Chondrocyte (in vitro differentiated cells): ENCODE measurements at places on chromosomes 1 and 21. TPM values are rescaled to one million over a fixed set of nuclear protein-coding genes. Genes with fewer than 3 reads are reported as not detected.

- H3K36me3 ChIP-seq = peaks cover 8% of the 10 kb centered on the region
- H3K4me1 ChIP-seq = no peaks in the 10 kb centered on the region
- H3K27ac ChIP-seq = peak within 1 kb of the TSS; percentile 12
- no peak for DNase-seq
- H3K4me3 ChIP-seq = no peak within 1 kb of the TSS
- no peaks in the 10 kb centered on the region for H3K27me3 ChIP-seq
Observed at GRCh38 chr1:156247460-156248322, at the start of gene PAQR6. Gene PAQR6 (minus strand): TSS chr1:156248056. CDS start chr1:156246731, 1,325 bp downstream.

DNA sequence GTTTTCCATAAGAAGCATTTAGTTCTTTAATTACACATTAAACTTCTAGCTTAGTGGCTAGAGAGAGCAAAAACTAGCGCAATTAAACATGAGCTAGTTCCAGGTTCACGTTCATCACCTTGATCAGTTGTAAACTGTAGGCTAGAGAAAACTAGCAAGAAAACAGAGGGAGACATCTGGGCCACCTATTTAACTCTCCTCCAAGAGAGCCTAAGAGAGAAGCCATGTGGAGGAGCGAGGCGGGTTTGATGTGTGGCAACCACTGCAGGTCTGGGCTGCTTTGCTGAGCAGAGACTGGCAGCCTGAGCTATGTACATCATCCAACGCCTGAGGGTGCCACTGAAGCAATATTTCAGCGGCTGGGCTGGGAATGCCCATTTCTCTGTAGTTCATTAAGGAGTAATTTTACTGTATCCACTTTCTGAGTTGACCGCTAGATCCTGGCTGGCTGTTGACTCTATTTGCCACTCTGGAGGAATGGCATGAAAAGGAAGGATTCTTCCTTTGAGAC is 252.9 kb downstream of the DYRK1A start:
- H3K27me3 ChIP-seq = no peaks in the 10 kb centered on the region
- DNase-seq = no peak

PROK1 gene
- not detected in 3 replicates for total RNA-seq

DNA sequence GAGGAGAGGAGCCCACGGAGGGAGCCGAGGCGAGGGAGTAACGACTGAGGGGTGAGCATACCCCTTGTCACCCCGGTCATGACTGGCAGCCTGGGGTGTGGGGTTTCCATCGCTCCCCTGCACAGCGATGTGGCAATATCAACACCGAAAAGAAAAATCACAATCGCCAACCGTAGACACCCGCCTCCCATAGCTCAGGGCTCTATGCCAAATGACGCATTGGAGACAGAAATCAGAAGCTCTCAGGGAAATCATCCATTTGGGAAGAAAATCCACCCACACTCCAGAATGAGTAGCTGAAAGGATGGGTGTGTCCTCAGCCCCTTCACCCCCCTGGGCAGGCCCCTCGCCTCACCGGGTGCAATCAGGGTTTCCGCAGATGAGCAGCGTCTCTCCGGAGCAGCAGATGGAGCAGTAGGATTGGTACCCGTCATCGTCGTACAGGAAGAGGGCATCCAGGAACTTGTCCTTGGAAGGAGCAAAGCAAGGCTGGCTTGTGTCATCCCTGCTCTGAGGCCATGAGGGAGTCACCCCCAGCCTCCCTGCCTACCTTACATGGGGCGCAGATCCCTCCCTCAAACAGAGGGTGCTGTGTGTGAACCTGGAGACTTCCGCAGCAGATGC is 2.5 kb downstream of the DNMT3L start:
- H3K27me3 ChIP-seq = peaks cover 10% of the 10 kb centered on the region
- peaks cover 6% of the 10 kb centered on the region for H3K4me1 ChIP-seq
- peaks cover 2% of the 10 kb centered on the region for H3K36me3 ChIP-seq
- peak; percentile 57 for DNase-seq
- no peak overlapping the region for H3K27ac ChIP-seq

- DNase-seq = no peak
- H3K36me3 ChIP-seq = no peaks in the 10 kb centered on the region
- H3K27me3 ChIP-seq = no peaks in the 10 kb centered on the region
- H3K27ac ChIP-seq = no peak overlapping the region
- H3K4me3 ChIP-seq = no peak overlapping the region
Observed at GRCh38 chr1:44624268-44624901, 49.9 kb downstream of the TMEM53 start.

RNU1-4 gene
- 1,438 to 1,620 TPM (median 1,579 TPM) in 3 replicates for total RNA-seq

GRCh38 chr1:61950418-61950817 is 208.1 kb downstream of the PATJ start:
- peaks cover 14% of the 10 kb centered on the region for H3K4me1 ChIP-seq
- no peak for DNase-seq
- H3K36me3 ChIP-seq = no peaks in the 10 kb centered on the region
- no peak overlapping the region for H3K27ac ChIP-seq
- no peaks in the 10 kb centered on the region for H3K27me3 ChIP-seq

CELA3A gene
- not detected in 3 replicates for total RNA-seq

FCRL6 gene
- not detected in 3 replicates for total RNA-seq

- H3K4me1 ChIP-seq = no peaks in the 10 kb centered on the region
- DNase-seq = no peak
- peaks cover 18% of the 10 kb centered on the region for H3K36me3 ChIP-seq
- no peaks in the 10 kb centered on the region for H3K27me3 ChIP-seq
- H3K4me3 ChIP-seq = no peak overlapping the region
Observed at GRCh38 chr1:39835110-39835509, 46.4 kb upstream of the BMP8B start.

- peaks cover 27% of the 10 kb centered on the region for H3K4me1 ChIP-seq
- no peak for DNase-seq
- no peaks in the 10 kb centered on the region for H3K36me3 ChIP-seq
- peak overlapping the region; percentile 71 for H3K27ac ChIP-seq
Observed at GRCh38 chr1:178867670-178868069, 3.2 kb downstream of the ANGPTL1 start.

GRCh38 chr1:65495137-65495536 is 74.7 kb downstream of the LEPR start:
- H3K27ac ChIP-seq = no peak overlapping the region
- no peak for DNase-seq
- H3K27me3 ChIP-seq = no peaks in the 10 kb centered on the region
- H3K4me1 ChIP-seq = peaks cover 27% of the 10 kb centered on the region
- H3K36me3 ChIP-seq = no peaks in the 10 kb centered on the region

DNA sequence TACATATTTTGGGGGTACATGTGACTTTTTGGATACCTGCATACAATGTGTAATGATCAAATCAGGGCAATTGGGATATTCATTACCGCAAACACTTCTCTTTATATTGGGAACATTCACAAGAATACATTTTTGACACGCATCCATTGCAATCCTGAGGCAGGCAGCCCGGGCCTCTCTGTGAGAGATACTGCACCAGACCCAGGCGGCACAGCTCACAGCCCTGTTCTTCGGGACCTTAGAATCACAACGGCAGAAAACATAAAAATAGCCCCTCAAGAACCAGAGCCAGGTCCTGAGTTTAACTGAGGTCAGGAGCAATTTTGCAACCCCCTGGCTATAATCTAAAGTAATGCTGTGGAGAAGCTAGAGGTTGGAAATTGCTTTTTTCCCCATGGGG is 90.8 kb upstream of the PGBD5 start:
- no peak for DNase-seq
- no peaks in the 10 kb centered on the region for H3K36me3 ChIP-seq
- no peaks in the 10 kb centered on the region for H3K4me1 ChIP-seq
- peaks cover 9% of the 10 kb centered on the region for H3K27me3 ChIP-seq
- H3K4me3 ChIP-seq = no peak overlapping the region

GRCh38 chr1:115757326-115757725 is 11.2 kb downstream of the CASQ2 start:
- no peak overlapping the region for H3K27ac ChIP-seq
- peaks cover 31% of the 10 kb centered on the region for H3K4me1 ChIP-seq
- no peak for DNase-seq

GRCh38 chr1:227058321-227058751 is 118.2 kb downstream of the COQ8A start:
- H3K36me3 ChIP-seq = peaks cover 22% of the 10 kb centered on the region
- H3K4me3 ChIP-seq = no peak overlapping the region
- no peak for DNase-seq
- H3K27me3 ChIP-seq = no peaks in the 10 kb centered on the region

- DNase-seq = no peak
- no peaks in the 10 kb centered on the region for H3K36me3 ChIP-seq
- peaks cover 15% of the 10 kb centered on the region for H3K4me1 ChIP-seq
- H3K27ac ChIP-seq = no peak overlapping the region
- H3K4me3 ChIP-seq = no peak overlapping the region
Observed at GRCh38 chr1:117661027-117661426, 55.2 kb downstream of the TENT5C start.

DNA sequence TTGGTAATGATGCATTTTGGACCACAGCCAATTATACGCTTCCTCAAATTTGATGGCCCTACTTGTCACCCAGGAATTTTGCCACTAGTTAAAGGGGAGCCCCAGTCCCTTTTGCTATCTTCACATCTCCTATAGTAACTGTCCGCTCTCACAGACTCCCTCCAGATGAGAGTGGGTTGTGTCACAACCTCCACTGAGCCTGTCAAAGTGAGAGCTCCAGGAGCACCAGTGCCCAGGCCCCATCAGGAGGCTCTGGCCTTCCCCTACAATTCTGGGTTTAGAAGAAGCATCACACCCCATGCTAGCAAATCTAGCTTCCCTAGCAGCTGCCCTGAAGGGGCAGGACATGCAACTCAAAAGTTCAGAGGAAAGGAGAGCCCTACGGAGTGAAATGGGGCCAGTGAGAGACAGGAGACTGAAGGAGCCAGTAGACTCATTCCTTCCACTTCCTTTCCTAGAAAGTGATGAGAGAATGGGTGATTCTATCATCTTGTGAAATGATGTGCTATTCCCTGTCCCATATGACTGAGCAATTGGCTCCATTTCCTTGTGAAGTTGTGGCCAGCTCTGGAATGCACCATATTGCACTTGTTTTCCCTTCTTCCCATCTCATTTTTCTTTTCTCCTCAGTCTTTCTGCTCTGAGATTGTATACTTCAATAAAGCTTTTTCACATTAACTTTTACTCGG is 541.3 kb downstream of the DPYD start:
- DNase-seq = peak; percentile 32
- no peaks in the 10 kb centered on the region for H3K27me3 ChIP-seq
- H3K36me3 ChIP-seq = no peaks in the 10 kb centered on the region
- peaks cover 16% of the 10 kb centered on the region for H3K4me1 ChIP-seq

DNA sequence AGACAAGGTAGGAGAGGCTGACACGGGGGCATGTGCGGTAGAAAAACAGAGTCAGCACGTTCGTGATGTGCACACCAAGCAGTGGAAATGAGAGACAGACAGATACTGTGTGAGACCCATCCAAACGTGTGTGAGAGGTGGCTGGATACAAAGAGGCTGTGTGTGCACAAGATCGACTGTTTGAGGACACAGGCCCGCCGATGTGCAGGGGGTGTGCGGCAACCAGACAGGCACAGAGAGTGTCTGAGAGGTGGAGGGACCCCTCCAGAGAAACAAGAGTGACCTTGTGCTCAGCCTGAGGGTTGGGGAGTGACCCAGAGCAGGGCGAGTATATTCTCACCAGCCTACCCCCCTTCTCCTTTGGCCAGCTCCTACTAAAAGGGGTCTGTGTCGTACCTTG is 97.8 kb upstream of the IPO9 start:
- DNase-seq = no peak
- H3K4me1 ChIP-seq = peaks cover 81% of the 10 kb centered on the region
- H3K36me3 ChIP-seq = peaks cover 7% of the 10 kb centered on the region
- H3K27me3 ChIP-seq = no peaks in the 10 kb centered on the region

DNA sequence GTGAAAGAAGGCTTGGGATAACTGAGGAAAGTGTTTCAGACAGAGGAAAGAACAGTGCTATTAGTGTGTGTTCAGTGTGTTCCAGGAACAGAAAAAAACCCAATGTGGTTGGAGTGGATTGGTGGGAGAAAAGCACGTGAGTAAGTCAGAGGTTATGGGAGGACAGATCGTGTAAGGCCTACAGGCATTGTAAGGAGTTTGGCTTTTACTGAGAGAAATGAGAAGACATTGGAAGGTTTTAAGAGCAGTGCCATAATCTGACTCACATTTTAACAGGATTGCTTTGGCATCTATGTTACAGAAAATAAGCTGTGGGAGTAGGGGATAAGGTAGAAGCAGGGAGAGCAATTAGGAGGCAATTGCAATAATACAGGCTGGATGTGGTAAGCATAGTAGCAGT is 4.8 kb downstream of the ARPC5 start:
- DNase-seq = no peak
- H3K27ac ChIP-seq = peak overlapping the region; percentile 81
- peaks cover 27% of the 10 kb centered on the region for H3K36me3 ChIP-seq
- peaks cover 65% of the 10 kb centered on the region for H3K4me1 ChIP-seq
- H3K4me3 ChIP-seq = peak overlapping the region; percentile 49

DNA sequence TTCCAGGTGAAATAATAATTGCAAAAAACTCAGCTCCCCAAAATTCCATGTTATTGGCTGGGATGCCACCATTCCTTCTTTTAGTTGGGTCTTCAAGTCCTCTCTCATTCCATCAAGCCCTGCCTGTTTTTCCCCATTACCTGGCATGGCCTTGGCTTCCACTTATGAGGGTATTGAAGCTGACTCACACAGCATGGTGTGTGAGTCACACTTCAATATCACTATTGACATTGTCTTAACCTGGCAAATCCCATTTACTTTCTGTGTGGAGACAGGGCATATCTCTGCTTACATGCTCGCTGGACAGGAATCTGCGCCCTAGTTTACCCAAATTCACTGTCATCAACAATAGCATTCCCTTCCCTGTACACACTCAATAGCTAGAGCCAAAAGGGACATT is 1806.8 kb downstream of the BRINP3 start:
- H3K4me1 ChIP-seq = no peaks in the 10 kb centered on the region
- no peak overlapping the region for H3K27ac ChIP-seq
- no peaks in the 10 kb centered on the region for H3K27me3 ChIP-seq
- DNase-seq = no peak
- H3K36me3 ChIP-seq = no peaks in the 10 kb centered on the region

DNA sequence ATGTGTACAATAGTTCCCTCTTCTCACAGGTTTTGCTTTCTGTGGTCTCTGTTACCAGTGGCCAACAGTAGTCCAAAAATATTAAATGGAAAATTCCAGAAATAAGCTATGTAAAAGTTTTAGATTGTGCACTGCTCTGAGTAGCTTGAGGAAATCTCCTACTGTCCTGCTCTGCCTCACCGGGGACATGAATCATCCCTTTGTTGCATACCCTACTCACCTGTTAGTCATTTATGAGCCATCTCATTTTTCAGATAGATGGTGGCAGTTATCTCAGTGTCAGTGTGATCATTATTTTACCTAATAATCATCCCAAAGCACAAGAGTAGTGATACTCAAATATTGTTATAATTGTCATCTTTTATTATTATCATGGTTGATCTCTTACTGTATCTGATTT is 688.1 kb downstream of the PLA2G4A start:
- H3K27ac ChIP-seq = no peak overlapping the region
- DNase-seq = no peak
- no peaks in the 10 kb centered on the region for H3K36me3 ChIP-seq
- no peaks in the 10 kb centered on the region for H3K4me1 ChIP-seq
- H3K4me3 ChIP-seq = no peak overlapping the region
